ENCODE measurements at places on chromosomes 1 and 21.

DNA sequence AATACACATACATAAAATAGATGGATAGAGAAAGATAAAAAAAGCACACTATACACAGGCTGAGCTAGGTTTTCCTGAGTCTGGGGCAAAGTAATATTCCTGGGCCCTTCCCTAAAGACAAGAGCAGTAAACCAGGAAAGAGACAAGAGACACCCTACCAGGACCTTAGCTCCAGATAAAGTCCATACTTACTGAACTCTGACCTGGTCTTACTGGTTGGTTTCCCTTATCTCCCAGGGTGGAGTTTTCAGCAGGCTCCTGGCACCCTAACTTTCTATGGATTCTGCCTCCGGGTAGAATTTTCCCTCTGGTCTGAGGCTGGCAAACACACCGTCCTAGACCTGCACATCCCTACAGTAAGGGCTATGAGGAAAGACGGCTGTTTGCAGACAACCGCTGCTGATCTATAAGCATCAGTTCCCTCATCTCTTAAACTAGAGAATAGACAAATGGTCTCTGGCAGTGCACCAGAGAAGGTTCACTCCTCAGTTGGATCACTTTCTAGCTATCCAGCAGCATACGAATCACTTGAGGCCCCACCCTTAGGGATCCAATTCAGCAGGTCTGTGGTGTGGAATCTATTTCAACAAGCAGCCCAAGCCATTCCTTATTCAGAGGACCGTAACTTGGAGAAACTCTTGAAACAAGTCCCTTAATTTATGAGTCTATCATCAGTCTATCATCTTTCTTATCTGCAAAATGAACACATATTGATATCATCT is 52.0 kb downstream of the ARHGEF11 start:
- no peak for DNase-seq

DNA sequence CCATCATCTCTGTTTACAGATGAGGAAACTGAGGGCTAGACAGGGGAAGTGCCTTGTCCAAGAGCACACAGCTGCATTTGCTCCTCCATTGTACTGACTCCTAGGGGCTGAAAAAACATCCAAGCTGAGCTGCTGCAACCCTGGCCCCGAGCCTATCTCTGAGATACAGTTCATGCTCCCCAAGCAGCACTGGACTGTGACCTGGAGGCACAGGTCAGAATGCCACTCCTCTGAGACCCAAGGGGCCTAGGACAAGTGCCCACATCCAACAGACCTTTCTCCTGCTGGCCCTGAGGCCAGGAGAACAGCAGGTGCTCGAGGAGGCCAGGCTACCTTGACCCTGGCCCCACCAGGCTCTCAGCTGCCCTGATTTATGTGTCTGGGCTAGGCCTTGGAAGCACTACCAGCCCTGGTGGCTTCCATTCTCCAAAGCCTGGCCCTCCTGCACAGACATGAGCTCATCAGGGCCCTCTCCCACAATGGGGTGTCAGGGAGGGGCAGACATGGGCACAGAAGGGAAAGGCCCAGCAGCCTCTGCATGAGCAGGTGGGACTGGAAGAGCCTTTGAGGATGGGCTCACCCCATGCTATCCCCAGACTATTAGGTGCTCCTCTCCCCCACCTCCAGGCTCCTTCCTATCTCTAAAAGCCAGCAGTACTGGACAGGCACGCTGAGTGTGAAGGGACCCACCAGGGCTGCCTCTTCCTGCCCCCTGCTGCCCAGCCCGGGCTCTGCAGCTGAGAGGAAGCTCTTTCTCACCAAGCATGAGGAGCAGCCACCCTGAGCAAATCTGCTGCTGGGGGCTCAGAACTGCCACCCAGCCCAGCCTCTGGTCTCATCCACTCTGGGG is 18.8 kb downstream of the ADGRB2 start:
- DNase-seq: no peak

DNA sequence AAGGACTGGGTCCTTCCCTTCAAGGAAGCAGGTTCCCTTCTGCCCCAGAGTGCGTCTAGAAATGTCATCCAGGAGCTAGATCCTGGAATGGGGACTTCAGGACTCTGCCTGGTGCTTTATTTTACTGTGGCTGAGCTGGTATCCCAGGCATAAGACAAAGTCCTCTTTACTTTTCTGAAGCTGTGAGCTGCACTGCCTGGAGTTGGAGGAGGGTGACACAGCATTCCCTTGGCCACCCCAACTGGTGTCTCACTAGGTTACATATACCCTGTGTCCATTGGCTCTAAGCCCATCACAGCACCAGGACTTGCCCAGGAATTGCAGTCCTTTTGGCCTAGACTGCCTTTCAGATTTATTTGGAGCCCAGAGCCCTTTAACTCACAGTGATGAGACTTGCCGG is 41.8 kb upstream of the CD55 start:
- no peak for DNase-seq

DNA sequence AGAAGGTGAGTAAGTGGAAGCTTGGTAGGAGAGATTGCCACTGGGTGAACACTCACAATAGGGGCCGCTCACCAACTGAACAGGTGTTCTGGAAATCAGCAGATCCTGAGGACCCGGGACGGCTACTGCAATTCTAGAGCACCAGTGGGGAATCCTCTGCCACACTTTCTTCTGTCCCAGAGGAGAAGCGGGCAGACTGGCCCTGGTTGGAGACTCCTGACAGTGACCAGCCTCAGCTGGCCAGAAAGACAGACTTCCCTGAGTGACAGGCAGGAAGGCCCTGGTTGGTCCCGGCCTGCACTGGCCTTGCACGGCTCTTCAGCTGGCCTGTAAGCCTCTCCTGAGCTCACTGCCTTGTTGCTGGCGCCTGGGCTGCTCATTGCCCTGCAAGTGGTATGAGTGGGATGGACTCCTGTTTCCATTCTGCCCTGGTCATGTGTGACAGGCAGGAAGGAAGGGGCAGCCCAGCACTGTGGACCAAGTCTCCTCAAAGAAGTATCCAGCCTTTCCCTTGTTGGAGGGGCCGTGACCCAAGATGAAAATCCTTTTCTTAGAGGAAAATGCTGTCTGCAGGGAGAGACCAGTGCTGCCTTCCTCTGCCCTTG is 34.5 kb downstream of the MAN1C1 start:
- DNase-seq: no peak
